ENCODE measurements at places on chromosomes 6 and 20.

- no peak for DNase-seq
Measured at GRCh38 chr6:166019214-166019613, 148.4 kb downstream of the TBXT start.

GRCh38 chr6:147618457-147618856, 110.0 kb downstream of the SAMD5 start:
- no peak for DNase-seq

GRCh38 chr20:37317994-37318640, 27.8 kb upstream of the SRC start:
- no peak for DNase-seq

DNA sequence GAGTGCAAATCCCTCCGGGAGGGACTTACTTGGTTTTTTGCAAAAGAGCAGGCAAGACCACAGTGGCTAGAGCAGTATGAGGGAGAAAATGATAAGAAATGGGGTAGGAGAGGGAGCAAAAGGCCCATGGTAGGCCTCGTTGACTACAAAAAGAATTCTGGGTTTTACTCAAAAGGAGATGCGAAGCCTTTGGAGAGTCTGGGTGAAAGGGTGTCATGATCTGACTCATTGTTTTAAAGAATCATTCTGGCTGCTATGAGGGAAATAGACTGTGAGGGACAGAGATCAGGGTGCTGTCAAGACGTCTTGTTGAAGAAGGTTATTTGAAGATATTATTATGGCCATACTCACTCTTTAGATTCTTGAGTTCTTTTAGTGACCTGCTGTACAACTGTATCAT, 13.0 kb downstream of the TBC1D32 start:
- no peak for DNase-seq

- no peak for DNase-seq
Measured at GRCh38 chr20:58128635-58129625, 99.5 kb downstream of the ANKRD60 start.

DNA sequence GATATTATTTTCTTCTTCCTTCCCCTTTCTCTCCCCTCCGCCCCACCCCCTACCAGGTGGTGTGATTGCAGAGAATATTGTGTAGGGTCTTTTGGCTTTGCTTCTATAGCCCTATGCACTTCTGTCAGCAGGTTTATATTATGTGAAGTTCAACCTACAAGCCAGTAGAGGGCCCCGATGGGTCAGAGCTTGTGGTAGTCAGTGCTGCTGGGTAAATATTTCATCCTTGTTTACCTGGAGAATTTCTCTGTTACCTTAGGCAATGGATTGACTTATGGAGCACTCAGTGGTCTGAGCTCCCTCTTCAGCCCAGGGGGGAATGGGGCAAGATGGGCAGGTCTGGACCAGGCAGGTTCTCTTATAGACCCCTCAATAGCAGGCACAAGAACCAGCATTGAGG, 720.9 kb downstream of the GRIK2 start:
- DNase-seq, result no peak

DNA sequence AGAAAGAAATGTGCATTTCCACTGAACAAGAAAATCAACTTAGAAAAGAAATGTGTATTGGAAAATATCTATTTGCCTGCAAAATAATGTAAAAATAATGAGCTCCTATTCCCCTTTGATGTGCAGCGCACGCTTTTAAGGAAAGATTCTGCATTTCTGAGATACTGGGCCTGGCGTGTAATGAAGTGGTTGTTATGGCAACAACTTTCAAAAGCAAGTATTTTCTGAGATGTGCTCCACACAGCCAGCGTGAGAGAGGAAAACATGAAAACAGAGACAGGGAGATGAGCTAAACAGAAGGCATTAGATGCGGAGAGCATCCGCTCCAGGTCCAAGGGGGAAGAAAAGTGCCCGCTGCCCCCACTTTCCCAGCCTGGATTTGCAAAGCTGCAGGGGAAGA, 39.1 kb upstream of the GTSF1L start:
- DNase-seq, result no peak

DNA sequence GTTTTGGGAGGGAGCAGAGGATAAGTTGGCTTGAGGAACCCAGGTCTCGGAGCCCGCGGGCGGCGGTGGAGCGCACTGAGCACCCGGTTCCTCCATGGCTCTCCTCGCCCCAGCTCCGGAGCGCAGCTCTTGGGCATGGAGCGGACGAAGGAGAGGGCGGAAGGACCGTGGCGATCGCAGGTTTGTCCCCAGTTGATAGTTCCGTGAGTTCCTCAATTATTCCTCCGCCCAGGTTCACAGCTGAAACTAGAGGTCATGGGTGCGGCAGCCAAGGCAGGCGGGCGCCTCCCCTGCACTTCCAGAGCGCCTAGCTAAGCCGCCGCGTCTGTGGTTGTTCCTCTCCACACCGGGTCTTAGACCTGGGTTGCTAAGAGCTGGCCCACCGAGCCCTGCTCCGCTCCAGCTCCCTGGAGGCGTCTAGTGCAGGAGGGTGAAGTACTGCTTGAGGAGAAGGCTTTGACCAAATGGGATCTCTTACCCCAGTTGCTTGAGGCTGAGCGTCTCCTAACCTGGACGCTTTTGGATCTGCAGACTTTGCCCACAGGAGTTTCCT, at the start of gene HTR1B:
TSS of gene HTR1B (minus strand) at position 184 of the 553 bp plus-strand sequence. CDS start at position 96, 88 bp downstream.
- no peak for DNase-seq

DNA sequence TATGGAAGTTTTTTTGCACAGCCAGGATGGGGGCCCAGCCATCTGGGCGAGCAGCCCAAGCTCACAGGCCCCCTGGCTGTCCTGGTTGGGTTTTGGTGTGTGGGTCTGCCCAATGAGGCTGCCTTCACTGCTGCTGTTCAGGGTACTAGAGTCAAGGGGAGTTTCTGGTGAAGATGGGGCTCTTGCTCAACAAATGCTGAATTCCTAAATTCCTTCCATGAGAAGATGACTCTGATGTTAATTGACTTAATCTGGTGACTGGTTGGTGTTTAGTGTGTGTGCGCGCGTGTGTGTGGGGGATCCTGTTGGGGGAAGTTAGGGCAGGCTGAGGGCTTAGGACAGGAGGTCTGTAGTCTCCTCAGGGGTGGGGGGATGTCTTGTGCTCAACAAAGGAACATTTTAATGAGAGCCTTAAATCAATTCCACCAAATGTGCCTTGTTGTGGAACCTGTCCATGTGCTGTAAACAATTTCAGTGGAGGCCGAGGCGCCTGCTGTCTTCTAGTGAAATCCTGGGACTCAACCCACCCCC, 1.9 kb downstream of the PTK7 start:
- DNase-seq, result peak; percentile 59
